ENCODE measurements at places on chromosomes 5 and 9.

GRCh38 chr5:151313357-151313756 lies 9.8 kb upstream of the SLC36A3 start:
- DNase-seq, result no peak

DNA sequence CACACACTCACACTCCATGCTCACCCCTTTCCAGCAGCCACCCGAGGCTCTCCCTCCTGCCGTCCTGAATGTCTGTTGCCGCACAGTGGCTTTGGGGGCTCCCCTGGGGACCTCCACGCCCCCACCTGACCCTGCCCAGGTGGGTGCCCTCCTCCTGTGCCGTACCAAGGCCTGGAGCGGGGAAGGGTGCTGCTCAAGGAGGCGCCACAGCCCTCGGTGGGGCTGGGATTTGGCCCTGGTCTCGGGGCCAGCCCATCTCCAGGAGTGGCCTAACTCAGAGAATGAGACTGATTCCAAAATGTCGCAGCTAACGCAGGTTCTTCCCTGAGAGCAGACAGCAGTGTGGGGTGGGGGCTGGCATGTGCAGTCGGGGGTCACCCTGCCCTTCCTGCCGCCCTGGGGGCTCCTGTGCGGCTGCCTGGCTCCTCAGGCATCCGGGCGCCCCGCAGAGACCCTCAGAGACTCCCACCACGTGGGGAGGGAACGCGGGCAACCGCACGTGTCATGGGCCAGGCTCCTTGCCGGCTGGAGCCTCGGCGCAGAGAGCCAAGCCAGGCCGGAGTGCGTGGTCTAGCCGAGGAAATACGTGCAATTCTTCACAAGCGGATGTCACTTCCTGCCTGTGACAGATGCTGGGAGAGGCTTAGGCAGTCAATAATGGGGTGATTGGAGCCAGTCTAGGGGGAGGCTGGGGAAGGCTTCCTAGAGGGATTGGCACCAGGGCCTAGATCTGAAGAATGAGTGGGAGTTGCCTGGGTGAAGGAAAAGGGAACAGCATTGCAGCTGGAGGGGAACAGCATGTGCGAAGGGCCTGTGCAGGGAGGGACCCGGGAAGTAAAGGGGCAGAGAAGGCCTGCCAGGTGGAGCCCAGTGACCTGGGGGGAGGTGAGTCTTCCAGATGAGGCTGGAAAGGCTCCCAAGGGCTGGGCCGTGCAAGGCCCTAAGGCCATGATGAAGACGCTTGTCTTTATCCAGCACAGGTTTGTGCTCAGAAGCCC lies 44.1 kb downstream of the C9orf50 start:
- DNase-seq, result no peak

DNA sequence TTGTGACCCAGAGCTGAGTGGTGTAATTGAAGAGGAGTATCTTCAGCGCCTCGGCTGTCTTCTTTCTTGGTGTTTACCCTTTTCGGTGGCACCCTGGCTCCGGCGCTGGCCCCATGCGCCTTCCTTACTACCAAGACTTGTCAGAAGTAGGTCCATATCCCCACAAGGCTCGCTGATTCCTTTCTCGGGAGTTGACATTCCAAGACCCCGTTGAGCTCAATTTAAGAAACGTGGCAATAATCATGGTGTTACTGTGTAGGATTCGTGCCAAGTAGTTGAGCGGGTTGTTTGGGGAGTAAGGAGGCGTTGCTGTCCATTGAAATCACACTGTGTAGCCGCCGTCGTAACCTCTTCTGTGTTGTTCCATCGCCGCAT lies 795 bp downstream of the NDUFAF2 start:
- DNase-seq, result no peak

GRCh38 chr5:640461-641330 lies 28.6 kb downstream of the CEP72 start:
- DNase-seq, result no peak

GRCh38 chr9:124008303-124008693 lies 3.3 kb upstream of the LHX2 start:
- DNase-seq, result no peak

GRCh38 chr5:141483902-141484301 lies 928 bp upstream of the PCDHGC4 start:
- no peak for DNase-seq

- DNase-seq, result no peak
Measured at GRCh38 chr5:142697356-142698255, 11.7 kb upstream of the FGF1 start.

GRCh38 chr9:128773049-128773448 lies 1.3 kb upstream of the ZER1 start:
- DNase-seq, result no peak

GRCh38 chr5:115941051-115941675 lies 21.1 kb upstream of the LVRN start:
- DNase-seq, result no peak

GRCh38 chr5:142403583-142403982 lies 78.8 kb upstream of the SPRY4 start:
- DNase-seq, result no peak

DNA sequence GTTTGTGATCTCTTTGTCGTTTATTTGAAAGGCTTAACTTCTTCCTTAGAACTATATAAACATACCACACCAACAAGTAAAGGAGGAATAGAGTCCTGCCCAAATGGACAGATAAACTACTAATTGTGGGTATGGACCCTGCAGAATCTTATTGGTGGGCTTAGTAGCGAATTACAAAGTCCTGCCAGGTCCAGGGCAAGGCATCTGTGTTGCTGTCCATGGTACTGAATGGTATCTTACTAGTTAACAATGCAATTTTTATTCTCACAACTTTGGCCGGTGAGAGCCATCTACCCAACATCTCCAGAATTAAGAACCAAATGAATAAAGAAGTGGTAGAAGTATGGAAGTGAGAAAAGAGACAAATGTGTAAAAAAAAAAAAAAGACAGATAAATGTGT lies 1782.4 kb upstream of the WWC1 start:
- no peak for DNase-seq

- no peak for DNase-seq
Measured at GRCh38 chr5:42026446-42026845, 101.4 kb downstream of the FBXO4 start.

DNA sequence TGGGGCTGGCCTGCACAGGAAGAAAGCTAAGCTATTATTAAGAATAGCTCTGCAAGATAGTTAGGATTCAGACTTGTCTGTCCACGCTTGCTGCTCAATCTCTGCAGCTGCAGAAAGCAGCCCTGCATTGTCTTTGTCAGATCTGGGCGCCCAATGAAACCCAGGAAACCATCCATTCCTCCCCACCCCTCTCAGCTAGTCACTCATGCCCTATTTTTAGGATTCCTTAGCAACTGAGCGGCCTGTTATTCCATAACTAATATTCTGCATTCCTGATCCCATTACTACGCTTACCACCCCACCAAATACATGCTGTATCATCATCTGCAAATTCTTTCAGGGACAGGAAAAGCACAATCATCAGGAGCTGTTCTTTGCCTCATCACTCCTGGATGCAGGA lies 52.9 kb upstream of the APC start:
- DNase-seq, result no peak

- no peak for DNase-seq
Measured at GRCh38 chr5:107524111-107524510, 146.6 kb downstream of the EFNA5 start.

GRCh38 chr5:14006823-14007520 lies 62.5 kb upstream of the DNAH5 start:
- DNase-seq, result no peak

DNA sequence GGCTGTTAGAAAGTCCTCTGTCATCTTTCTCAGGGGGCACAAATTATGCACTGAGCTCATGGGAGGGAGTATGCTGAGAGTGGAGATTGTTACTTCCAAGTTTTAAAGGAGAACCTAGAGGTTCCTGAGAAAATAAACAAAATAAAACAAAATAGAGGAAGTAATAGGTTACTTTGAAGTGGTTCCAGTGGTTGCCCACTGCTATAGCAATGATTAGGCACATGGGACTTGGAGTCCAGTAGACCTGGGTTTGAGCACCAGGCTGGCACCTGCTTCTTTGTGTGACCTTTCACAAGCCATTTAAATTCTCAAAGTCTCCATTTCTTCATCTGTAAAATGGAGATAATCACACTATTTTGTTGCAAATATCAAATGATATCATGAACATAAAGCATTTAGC lies 13.8 kb upstream of the CDC23 start:
- DNase-seq, result no peak

DNA sequence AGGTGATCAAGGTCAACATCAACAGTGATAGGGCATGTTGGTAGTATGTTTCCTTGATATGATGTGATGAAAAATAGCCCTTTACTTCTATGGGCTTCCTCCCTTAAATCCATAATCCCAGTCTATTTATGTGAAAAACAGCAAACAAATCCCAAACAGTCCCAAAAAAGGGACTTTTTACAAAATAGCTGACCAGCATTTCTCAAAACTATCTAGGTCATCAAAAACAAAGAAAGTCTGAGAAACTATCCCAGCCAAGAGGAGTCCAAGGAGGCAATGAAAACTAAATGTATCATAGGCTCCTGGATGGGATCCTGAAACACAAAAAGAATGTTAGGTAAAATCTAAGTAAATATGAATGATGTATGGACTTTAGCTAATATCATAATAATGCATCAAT lies 71.2 kb downstream of the MARCHF3 start:
- DNase-seq, result no peak

GRCh38 chr9:38118862-38119438 lies 49.9 kb upstream of the SHB start:
- DNase-seq, result no peak

- DNase-seq, result no peak
Measured at GRCh38 chr5:83115816-83116215, 38.5 kb downstream of the XRCC4 start.

- DNase-seq, result no peak
Measured at GRCh38 chr5:135655468-135655815, 76.7 kb upstream of the CXCL14 start.

GRCh38 chr5:16936150-16936988 lies at the start of gene MYO10:
Gene MYO10, minus strand, starts transcription at chr5:16936288. Its CDS starts 480 bp downstream, at chr5:16935808.
- no peak for DNase-seq

- no peak for DNase-seq
Measured at GRCh38 chr9:84338792-84339191, 1.8 kb downstream of the SLC28A3 start.

DNA sequence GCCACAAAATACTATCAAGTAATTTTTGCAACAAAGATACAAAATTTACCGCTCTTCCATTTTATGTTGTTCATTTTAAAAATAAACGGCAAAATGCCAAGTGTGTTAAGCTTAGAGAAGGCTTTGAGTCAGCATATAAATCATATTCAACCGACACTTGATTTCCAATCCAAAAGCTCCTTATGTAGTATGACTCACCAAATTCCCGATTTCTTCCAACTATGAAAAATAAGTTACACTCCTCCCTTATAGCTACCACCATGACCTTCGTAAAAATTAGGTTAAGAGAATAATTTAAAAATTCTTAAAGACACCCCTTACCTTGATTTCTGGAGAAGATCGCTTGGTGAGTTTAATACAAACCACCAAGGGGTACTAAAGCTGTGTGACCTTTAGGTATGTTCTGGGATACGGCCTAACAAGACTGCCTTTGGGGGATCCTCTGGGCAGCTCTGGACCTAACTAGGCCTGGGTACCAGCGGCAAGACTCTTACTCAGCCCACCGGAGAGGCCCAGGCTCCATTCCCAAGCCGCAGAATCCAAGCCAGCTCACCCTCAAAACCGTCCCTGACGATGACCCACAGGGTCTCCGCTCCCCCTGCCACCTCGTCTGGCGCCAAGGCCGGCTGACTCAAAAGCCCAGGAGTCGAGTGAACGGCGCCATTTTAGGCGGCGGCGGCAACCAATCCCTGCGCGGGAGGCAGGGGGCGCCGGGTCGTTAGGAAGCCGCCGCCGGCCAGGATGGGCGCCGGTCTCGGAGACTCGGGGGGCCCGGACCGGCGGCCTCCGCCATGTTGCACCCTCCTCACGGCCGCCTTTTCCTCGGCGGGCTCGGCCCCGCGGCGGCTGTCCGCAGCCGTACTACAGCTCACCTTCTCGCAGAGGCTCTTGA lies 739 bp downstream of the PPP2CA start:
- peak; percentile 68 for DNase-seq

Data from bone marrow (tissue), 2 donors.